Activated CD4-positive, alpha-beta T cell treated with anti-CD3 and anti-CD28 coated beads, Interleukin-2, Interleukin-4, amounts not matched to agents 100 ng/mL and 50 ng/mL, durations not matched to agents 16 hours and 8 hours (primary cell): ENCODE measurements at places on chromosomes 12 and 14.

GRCh38 chr14:89723930-89724627 lies 230.5 kb downstream of the EFCAB11 start:
- DNase-seq = no peak

GRCh38 chr14:96584199-96584906 lies 82.2 kb downstream of the PAPOLA start:
- peak; percentile 23 for DNase-seq

DNA sequence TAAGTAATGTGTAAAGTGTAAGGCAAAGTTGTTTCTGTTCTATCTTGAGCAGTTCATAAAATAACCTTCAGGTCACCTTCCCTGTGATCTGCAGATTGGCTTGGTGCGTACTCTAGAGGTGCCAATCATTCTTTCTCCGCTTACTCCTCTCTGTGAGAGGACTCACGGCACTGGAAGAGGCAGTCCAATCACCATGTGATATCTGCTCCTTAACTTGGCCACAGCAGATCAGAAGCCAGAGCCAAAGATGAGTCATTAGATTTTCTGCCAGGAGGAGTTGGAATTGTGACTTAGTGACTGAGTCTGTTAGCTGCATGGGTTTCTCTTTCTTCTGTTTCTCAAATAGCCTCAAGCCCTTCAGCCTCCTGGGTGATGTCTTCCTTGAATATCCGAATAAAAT lies 165.5 kb downstream of the SLC41A2 start:
- no peak for DNase-seq

DNA sequence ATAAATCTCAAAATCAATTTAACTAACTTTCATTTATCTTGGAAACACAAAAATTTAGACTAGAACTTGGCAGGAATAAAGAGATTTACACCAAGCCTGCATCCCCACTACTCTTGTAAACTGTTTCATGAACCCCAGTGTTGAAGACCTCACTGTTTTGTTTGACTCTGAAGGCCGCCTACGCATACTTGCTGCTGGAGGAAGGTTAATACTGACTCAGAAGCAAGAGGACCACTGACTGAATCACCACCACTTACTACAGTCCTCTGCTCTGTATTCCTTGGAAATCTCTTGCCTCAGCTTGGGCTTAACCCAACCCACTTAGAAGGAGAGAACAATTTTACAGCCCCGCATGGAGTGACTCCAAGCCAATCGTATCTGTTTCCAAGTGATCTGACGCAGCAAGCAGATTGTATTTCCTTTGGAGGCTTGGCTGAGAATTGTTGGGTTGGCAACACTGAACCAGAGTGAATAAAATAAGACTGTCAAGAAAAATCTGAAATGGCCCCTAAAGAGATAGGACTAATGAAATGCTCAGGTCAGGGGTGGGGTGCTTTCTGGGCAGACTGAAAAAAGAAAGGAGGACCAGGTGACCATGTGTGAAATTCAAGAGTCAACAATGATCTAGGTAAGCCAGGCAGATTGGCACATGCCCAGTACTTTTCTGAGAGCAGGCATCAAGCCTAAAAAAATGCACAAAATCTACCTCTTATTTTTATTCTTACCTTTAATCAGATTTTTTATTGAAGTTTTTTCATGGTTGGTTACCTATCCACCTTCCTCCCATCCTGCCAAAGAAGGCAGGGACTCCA lies 248.6 kb downstream of the ZFP36L1 start:
- no peak for DNase-seq

GRCh38 chr12:27953348-27953747 lies 19.2 kb downstream of the PTHLH start:
- DNase-seq = no peak

- DNase-seq = no peak
Observed at GRCh38 chr14:105166571-105167302, 1.8 kb downstream of the JAG2 start.

- no peak for DNase-seq
Observed at GRCh38 chr14:71339650-71340415, 432.6 kb downstream of the PCNX1 start.

- peak; percentile 6 for DNase-seq
Observed at GRCh38 chr12:116244001-116244400, 33.5 kb downstream of the MED13L start.
